ENCODE measurements at places on chromosomes 1 and 21.

DNA sequence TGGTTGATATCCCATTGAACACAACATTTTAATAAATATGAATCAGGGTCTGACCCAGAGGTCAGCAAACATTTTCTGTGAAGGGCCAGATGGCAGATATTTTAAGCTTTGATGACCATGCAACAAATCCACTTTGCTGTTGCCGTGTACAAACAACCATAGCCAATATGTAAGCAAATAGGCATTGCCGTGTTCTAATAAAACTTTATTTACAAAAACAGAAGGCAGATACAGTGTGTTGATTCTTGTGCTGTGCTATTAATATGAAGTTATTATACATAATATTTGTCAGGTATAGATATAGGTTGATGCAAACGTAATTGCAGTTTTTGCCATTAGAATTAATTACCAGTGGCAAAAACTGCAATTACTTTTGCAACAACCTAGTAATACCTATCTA is 8.8 kb upstream of the XCL1 start:
- no peak for DNase-seq

- DNase-seq: peak; percentile 4
These were observed at the start of gene DNAJC6 for GRCh38 chr1:65309304-65310077. TSS of gene DNAJC6 (plus strand) at chr1:65309543. CDS start at chr1:65309746, 203 bp downstream.

DNA sequence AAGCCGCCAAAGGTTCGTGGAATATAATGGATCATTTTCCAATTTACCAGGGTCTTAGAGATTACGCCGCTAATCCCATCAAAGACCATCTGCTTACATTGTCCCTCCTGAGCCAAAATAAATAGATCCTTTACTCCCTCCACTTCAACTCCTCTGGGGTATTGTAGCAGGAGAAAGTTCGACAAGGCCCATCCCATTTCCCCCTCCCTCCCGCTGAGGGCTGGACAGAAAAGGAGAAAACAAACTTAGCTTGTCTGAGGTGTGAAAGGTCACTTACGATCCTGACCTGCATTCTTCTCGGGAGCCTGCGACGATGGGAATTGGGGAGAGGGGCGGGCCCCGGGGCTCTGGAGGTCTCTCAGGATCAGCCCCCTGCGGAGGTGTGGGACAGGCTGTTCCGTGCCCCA is 60.8 kb downstream of the MEF2D start:
- DNase-seq: no peak

GRCh38 chr1:203271018-203271743 is 34.1 kb upstream of the BTG2 start:
- DNase-seq: peak; percentile 57

DNA sequence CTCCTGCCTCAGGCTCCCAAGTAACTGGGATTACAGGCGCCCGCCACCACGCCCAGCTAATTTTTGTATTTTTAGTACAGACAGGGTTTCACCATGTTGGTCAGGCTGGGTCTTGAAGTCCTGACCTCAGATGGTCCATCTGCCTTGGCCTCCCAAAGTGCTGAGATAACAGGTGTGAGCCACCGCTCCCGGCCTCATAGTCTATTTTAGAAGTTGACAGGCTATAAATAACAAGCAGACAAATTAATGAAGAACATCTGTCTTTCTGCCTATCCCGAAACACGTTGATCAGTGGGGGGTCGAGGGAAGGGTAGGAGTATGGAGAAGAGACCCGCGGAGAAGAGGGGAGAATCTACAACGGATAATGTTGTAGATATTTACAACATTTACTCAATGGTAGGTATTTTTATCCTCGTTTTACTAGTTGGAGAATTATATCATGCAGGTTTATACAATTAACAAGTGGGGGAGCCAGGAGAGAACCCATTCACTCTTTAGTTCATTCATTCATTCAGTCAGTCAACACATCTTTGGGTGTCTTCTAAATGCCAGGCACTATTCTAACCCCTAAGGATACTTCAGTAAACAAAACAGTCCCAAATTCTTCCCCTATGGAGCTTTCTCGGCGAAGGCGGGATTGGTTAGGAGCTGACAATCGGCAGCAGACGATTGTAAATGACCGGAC is 497 bp upstream of the IFNAR2 start:
- no peak for DNase-seq

- no peak for DNase-seq
These were observed 34.3 kb downstream of the AMY1C start for GRCh38 chr1:103783944-103784377.

- DNase-seq: peak; percentile 64
These were observed 32.7 kb upstream of the WASF2 start for GRCh38 chr1:27522432-27523336.
